Stimulated activated CD8-positive, alpha-beta memory T cell treated with anti-CD3 and anti-CD28 coated beads, Interleukin-4, amount 100 ng/mL, for 1 hour (primary cell): ENCODE measurements at places on chromosomes 2 and 18.

DNA sequence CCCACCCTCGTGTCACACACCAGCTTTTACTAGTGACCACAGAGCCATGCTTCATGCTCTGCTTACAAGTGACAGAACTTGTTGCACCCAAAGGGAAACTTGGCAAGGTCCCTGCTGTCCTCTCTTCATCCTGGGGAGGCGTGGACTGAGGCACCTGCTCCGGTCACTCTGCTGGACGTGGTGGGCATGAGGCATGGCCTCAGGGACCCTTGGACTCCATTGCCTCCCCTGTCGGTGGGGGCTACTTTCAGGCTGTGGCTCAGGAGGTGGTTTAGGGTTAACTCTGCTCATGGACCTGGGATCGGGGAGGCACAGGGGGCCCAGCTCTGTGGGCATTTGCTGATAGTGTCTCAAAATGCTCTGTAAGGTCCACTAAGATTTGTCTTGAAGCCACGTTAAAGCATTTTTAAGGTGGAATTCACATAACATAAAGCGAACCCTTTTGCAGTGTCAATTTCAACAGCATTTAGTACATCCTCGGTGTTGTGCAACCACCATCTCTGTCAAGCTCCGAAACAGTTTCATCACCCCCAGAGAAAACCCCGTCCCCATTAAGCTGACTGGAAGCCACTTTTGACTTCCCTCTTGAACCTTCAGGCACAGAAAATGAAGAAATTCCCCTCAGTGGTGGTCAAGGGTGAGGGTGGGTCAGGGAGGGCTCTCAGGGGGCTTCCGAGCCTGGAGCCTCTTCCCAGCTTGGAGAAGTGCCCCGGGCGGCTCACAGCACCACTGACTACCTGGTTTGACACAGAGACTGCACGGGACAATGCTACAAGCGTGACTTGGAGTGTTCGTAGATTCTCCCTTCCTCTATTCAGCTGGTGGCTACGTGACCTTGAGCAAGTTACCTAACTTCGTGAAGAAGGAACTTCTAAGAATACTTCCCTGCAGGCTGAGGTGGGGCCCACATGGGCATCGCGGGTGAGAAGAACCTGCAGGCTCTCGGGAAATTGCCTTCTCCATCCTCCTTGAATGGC is 100.0 kb upstream of the HDAC4 start:
- no peak for DNase-seq

DNA sequence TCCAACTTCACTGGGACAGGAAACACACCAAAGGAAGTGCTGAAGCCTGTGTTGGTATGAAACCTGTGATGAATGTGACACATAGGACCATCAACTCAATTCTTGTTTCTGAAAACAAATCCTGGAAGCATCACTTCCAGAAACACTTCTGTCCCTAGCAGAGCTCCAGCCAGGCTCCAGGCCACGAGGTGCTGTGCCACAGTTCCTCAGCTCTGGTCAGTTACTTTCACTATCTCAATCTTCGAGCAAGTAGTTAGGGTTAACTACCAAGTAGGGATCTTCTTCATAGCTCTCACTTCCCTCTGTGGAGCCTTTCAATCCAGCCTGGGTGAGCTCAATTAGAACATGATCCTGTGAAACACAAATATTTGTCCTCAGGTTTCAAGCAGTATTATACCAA is 3.6 kb upstream of the LCT start:
- no peak for DNase-seq

DNA sequence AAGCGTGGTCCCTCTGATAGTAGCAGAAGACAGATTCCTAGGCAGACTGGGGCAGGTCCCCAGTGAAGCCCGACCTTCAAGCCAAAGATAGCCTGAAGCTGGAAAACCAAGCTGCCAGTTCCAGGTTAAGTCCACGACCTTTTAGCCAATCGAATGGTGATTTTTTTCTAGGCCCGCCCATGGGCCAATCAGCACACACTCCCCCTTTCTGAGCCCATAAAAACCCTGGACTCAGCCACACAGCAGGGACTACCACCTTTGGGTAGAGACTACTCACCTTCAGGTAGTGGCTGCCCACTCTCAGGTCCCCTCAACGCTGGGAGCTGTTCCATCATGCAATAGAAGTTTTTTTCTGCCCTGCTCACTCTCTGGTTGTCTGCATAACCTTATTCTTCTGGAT is 14.5 kb upstream of the ADI1 start:
- no peak for DNase-seq

DNA sequence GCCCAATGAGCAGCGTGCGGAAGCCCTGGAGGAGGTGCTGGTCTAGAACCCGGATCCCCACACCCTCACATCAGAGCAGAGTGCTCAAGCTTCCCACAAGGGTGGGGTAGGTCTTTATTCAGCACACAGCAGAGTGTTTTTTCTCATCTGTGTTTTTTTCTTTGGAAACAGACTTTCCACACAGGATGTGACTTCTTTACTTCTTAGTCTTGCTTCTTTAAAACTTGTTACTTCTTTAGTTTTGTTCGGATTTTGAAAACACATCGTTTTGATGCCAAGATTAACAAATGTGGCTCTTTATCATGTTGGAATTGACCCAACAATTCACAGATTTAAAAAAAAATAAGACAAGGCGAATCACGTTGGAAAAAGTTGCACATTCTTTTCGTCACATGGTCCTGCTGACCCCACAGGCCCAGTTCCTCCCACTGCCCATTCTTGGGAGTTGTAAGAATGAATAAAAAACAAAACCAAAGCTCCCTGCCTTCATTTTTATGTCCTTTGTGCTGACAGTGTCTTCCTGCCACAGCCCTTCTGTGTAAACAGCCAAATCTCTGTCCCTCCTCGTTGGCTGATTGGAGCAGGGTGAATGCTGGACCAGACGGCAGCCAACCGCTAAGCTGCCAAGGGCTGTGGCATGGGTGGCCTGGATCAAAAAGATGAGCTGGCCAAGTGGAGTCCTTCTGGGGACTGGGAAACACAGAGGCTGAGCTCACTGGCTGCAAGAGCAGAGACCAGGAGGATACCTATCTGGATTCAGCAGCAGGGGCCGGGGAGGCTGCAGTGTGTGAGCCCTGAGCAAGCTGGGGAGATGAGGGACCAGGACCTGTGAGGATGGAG is 81.6 kb downstream of the TWIST2 start:
- no peak for DNase-seq

DNA sequence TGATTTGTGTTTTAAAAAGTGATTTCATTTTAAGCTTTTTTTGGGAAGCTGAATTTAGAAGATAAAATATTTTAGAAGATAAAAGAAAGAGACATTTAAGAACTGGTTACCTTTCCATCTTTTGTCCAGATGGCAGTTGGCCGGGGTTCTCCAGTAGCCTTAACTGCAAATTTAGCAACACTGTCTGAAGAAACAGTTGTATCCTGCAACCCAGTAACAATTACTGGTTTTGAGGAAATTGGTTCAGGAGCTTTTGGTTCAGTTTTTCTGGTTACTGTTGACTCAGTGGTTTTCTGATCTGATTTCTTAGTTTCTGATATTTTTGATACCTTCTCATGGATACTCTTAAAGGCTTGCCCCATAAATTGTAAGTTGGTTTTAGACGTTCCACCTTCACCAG is 49.9 kb downstream of the PLEKHA3 start:
- DNase-seq: no peak

DNA sequence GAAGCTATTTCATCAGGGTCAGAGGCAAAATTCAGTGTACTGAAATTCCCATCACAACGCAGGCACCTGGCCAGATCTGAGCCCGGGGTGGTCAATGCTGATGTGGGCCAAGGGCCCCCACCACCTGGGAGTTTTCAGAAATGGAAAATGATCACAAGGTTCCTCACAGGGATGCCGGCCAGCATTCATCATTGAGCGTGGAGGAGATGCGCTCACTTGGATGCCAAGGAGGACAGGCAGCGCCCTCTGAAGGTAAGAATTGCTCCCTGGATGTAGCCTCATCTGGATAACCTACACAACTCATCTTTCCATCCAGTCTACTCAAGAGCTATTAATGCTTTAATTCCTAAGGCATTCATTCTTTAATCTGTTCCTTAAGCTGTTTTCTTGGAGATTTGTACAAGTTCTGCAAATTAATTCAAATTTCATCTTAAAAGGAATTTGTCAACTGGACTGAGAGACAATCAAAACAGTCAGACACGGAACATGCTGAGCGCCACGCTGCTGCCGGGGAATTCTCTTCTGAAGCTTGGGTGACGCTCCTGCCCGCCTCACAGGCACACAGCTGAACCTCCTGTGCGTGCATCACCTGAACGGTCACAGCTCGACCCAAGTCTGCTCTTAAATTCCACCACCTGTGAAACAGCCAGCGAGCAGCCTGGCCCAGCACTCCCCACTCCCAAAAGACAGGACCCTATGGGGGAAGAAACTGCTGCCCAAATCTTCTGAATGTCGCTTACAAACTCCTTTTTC is 206.7 kb downstream of the HDAC4 start:
- DNase-seq: no peak

DNA sequence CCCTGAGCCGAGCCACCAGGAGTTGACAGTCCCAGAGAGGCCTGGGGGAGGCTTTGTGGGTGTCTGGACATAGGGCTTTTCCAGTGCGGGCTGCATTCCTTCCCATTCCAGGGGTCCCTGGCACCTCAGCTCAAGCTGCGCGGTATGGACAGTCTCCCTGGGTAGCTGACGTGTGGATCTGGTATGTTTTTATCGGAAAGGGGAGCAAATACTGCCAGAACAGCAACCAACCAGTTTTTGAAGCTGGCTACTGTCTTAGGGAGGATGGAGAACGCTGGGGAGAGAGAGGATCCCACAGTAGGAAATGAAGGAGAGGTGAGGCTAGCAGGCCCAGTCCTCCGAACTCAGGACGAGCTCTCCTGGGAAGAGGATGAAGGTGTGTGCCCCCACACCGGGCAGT is 103.8 kb upstream of the APCDD1 start:
- DNase-seq: no peak

- DNase-seq: no peak
Measured at GRCh38 chr2:112075490-112076260, 20.6 kb downstream of the TMEM87B start.

DNA sequence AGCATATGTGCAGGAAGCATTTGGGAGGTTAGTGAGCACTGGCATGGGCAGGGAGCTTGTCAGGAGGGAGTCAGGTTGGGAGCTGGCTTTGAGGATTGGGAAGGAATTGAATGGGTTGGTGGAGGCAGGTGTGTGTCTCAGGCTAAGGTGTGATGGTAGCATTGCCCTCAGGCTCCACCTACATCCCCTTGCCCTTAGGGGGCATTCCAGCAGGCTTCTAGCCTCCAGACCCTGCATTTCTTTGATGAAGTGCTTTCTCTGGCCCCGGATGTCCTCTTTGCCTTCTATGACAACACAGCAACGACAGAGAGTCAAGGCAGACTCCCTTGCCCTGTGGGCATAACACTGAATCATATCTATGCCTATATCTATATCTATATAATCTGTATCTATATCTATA is 13.5 kb downstream of the RHBDD1 start:
- DNase-seq: no peak

DNA sequence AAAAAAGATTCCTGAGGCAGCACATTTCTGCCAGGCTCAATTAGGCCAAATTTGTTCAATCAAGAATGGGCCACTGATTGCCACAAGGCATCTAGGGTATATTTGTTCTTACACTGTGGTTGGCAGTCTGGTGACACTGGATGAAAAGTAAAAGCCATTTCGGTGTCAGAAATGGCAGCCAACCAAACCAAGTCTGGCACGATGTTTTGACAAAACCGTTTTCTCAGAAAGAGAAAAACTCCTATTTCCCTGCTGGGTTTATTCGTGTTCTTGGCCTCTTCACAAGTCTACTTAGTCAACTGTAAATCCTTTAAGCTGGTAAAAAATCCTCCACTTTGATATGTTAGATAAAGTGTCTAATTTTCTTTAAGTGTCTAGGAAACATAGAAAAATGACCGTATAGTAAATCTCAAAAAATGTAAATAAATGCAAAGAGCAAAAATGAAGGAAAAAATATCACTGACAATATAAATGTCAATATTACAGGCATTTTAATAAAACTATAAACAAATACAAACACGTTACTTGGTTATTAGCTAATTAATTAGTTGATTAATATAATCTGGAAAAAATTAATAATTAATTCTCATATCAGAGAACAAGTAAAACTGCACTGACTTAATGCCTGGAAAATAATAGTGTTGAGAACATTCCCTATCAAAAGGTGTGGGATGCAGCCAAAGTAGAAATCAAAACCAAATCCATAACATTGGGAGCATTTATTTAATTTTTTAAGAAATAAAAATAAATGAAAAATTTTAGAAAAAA is 182.0 kb upstream of the ZNF804A start:
- DNase-seq: no peak

DNA sequence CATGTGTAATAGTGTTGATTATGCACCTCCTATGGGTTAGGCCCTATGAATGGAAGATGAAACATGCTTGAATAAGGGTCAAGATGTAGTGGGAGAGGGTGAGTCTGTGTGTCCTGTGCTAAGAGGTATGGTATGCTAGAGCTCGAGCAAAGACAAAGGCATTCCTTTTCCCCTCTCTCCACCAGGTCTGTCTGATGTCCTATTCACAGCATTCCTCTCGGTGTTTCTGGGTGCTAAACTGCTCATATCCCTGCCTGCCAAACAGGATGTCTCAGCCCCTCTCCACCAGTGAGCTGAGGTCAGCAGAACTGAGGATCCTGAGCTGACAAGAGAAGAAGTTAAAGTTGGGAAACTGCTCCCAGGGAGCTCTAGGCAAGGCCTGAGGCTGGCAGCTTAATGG is 344.9 kb downstream of the TSN start:
- no peak for DNase-seq

DNA sequence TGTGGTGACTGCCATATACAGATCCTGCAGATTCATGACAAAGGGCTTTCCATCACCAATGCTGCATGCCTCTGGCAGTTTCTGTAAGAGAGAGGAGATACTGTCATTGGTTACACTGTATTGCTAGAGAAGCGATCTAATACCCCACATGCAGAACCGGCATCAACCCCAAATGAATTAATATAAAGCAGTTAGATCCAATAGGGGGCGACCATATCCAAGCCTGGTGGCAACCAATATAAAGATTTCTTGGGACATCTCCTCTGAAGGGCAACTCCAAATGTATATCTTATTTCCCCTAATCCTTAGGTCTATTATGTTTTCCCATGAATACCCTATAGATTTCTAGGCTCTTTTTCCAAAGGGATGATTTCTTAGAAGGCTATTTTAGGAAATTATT is 17.4 kb upstream of the IHH start:
- DNase-seq: no peak

- DNase-seq: peak; percentile 26
Measured at GRCh38 chr2:112481528-112482233, at the start of gene TTL. Gene TTL (plus strand): TSS chr2:112482156. CDS start chr2:112482345, 189 bp downstream.

- DNase-seq: no peak
Measured at GRCh38 chr2:1721706-1722646, 22.3 kb downstream of the PXDN start.

- no peak for DNase-seq
Measured at GRCh38 chr2:64210816-64211215, 66.6 kb upstream of the PELI1 start.

DNA sequence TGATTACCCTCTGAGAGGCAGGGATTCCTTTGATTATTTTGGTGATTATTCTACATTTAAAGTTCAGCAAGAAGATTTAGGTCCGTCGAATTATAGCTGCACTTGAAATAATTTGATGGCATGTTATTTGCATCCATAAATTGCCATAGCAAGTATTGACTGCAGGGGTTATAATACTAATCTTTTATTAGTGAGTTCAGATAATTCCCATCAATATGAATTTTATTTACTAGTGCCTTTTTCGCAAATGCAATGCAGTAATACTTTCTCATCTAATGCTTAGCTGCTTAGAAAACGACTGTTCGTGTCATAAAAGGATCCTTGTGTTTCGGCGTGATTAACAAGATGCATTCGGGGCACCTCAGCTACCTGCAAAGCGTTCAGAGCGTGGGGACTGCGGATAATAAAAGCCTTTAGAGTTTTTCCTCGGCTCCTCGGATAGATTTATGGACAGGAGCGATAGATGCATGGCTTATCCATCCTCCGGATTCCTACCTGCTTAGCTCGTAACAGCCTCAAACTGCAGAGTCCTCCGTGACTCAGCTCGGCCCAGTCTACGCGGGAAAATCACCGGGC is 2.5 kb upstream of the GBX2 start:
- no peak for DNase-seq
